ENCODE measurements at places on chromosomes 7 and 10.

DNA sequence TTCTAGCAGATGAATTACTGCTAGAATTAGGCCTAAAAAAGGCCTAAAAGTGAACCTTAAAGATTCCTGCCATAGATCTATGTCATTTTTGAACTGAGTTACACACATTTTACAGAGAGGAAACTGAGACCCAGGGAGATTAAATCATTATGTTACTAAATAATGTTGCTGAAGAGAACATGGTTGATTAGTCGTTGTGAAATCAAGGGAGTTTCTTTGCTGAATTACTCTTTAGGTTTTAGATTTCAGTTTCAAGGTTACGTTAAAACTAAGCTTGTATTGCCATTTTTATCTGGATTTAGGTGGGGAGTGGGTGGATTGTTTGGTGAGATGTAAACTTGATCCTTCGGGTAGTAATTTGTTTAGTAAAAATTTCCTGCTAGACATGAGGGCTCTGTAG is 21.3 kb downstream of the CDK14 start:
- DNase-seq = no peak

DNA sequence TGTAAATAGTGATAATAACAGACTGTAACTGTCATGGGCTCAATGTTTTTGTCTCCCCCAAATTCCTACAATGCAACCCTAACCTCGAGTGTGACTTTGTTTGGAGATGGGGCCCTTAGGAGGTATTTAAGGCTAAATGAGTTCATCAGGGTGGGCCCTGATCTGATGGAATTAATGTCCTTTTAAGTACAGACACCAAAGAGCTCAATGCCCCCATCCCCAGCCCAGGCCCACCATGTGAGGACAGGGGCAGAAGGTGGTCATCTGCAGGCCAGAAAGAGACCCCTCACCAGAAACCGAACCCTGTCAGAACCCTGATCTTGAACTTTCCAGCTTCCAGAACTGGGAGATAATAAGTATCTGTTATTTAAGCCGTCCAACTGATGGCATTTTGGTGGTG is 83.2 kb downstream of the PIP4K2A start:
- no peak for DNase-seq

GRCh38 chr7:92737706-92738105 is 98.7 kb downstream of the CDK6 start:
- DNase-seq = no peak

DNA sequence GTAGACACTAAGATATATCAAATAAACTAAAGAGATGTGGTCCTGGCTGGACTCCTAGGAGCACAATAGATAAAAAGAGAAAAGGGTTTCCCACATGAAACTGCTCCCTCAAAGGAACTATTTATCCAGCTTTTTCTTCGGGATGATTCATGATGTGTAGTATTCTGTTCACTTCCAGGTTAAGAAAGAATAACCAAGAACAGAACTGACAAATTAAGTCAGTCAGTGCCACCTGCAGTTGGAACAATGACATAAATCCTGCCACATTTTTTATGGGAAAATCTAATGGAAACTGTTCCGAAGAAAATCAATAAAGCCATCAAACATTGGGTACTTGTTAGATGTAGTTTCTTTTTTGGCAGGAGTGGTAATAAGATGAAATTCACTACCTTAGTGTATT is 87.1 kb downstream of the POLR1F start:
- DNase-seq = no peak

GRCh38 chr10:127052001-127052400 is 144.4 kb downstream of the INSYN2A start:
- no peak for DNase-seq

DNA sequence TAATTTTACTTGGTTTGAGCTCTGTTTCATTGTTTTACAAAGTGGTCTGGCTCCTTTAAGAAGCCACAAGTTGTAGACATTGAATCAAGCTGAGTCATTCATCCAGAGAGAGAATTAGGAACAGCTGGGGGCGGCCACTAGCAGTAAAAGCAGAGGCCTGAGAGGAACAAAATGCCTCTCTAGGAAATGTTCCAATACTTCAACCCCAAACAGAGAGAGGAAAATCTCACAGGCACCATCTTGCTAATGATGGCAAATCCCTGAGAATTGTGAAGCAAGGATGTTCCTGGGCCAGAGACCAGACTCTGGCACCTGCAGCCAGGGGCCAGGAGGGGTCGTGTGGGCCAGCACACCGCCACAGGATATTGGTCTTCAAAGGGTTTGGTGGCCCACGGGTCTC is 26.5 kb upstream of the TRIL start:
- peak; percentile 66 for DNase-seq

DNA sequence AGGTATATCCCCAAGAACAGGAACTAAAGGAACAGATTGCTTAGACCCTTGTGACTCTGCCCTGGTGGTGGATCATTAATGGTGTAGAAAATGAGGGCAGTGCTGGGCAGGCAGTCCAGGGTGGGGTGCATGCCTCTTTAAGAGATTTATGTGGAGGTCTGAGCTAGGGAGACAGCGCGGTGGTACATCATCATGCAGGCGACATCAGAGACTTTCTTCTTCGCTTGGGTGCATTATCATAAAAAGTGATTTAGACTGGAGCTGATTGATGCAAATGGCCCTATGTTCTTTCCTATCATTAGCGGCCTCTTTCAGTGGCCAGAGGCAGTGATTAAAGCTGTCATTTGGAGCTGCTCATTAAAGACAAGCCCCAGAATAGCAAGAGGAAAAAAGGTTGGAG is 519.1 kb upstream of the GALNT17 start:
- no peak for DNase-seq

GRCh38 chr7:47191876-47192291 is 390.0 kb downstream of the TNS3 start:
- no peak for DNase-seq

- no peak for DNase-seq
These were observed 32.7 kb downstream of the TBXAS1 start for GRCh38 chr7:139861803-139862202.

GRCh38 chr10:86253091-86254072 is 113.2 kb downstream of the GRID1 start:
- no peak for DNase-seq

DNA sequence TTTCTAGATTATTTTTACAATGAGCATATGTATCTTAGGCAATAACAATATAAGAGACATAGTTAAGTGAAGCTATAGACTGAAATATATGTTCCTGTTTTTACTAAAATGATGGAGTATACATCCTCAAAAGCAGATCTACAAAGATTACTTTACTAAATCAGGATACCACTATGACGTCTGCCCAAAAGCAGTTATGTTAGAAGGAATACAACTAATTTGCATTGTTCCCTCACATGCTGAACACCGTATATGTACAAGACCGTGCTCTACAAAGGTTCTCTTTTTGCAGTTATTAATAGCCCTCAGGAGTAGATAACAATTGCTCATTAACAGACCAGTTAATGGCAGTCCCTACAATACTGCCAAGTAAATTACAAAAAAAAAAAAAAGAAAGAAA is 137.5 kb downstream of the CD36 start:
- DNase-seq = no peak

- DNase-seq = no peak
These were observed 17.8 kb upstream of the IFIT2 start for GRCh38 chr10:89283936-89284475.

- no peak for DNase-seq
These were observed 59.9 kb upstream of the DNAJB6 start for GRCh38 chr7:157276731-157277562.

- no peak for DNase-seq
These were observed 180.0 kb upstream of the BMPER start for GRCh38 chr7:33725111-33726025.

DNA sequence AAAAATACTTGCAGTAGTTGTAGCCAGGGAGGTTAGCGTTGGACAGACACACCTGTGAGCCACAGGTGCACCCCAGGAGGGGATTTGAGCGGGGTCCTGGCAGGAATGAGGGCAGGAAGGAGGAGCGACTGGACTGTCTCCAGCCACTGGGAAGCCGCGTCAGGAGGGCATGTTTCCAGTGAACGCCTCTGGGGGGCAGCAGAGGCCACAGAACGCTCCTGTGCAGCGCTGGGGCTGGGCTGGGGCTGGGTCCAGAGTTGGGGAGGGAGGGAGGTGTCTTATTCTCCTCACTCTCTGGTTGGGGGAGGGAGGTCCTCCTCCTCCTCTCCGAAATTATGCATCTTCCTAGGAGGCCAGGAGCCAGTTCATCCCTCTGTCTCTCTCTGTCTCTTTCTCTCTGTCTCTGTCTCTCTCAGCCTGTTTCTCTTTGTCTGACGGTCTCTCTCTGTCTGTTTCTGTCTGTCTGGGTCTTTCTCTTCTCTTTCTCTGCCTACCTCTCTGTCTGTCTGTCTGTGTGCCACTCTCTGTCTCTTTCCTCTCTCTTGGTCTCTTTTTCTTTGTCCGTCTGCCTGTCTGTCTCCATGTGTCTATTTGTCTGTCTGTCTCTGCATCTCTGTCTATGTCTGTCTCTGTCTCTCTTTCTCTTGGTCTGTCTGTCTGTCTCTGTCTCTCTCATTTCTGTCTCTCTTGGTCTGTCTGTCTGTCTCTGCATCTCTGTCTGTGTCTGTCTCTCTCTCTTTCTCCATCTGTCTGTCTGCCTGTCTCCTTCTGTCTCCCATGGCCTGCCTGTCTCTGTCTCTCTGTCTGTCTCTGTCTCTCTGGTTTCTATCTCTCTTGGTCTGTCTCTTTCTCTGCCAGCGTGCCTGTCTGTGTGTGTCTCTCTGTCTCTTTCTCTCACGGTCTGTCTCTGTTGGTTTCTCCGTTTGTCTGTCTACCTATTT is 9.9 kb upstream of the PSMG3 start:
- peak; percentile 83 for DNase-seq
